MV-4-11 (cell line): ENCODE measurements at places on chromosomes 5 and 9.

DNA sequence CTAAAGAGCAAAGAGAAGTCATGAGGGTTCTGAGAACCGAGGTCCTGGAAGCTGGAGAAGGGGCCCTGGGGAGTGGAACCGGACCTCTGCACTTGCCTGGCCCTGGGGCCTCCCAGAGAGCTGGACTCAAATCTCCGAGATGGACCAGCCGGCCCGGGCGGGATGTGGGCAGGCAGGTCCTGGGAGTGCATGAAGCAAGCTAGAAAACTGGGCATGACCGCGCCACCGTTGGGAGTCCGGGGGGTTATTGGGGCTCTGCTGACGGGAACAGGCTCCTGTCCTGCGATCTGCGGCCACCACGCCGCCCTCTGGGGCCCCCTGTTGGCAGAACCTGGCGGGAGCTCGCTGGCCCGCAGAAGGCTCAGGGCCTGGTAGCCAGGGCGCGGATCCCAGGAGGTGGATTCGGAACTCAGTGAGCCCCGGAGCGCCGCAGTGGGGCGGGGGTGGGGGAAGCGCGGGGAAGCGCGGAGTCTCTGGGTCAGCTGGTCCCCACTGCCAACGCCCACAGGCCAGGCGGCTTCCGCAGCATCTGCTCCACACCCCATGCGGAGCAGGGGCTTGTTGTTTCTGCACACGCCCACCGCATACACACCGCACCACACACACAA lies 150.6 kb downstream of the ERCC6L2 start:
- no peak for DNase-seq

GRCh38 chr9:847505-847904 lies 6.0 kb downstream of the DMRT1 start:
- no peak for DNase-seq

GRCh38 chr5:125372694-125373631 lies 626.5 kb upstream of the ZNF608 start:
- DNase-seq: no peak

GRCh38 chr9:20783057-20784038 lies 99.3 kb downstream of the FOCAD start:
- no peak for DNase-seq

DNA sequence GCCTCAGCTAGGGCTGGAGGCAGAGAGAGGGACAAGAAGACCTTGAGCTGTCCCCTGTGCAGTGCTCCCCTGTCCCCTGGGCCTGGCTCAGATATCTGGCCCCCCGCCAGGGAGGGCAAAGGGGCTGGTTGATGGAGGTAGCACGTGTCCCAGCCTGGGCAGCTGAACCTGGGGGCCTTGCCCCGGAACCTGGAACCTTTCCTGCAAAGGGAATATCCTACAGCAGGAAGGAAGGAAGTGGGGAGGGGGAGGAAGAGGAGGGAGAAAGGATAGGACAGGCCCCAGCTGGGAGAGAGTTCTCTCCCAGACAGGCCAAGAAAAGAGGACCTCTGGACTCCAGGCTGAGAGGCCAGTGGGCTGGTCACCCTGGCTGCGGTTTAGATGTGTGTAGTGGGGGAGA lies 27.6 kb upstream of the PSD2 start:
- no peak for DNase-seq

DNA sequence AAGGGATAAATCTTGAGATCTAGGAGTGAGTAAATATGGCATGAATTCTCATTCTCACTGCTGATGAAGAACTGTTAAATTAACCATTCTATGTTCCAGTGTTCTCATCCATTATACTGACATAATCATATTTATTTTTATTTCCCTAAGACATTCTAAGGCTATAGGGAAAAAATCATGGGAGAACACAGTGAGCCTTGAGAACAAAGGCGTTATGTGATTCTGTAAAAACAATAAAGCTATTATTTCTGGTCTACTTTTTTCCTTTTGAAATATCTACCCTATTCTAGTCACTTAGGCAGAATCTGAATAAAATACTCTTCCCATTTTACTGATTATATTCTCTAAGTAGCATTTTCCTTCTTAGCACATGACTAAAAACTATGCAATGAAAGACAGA lies 155.7 kb upstream of the ADAMTS16 start:
- no peak for DNase-seq

DNA sequence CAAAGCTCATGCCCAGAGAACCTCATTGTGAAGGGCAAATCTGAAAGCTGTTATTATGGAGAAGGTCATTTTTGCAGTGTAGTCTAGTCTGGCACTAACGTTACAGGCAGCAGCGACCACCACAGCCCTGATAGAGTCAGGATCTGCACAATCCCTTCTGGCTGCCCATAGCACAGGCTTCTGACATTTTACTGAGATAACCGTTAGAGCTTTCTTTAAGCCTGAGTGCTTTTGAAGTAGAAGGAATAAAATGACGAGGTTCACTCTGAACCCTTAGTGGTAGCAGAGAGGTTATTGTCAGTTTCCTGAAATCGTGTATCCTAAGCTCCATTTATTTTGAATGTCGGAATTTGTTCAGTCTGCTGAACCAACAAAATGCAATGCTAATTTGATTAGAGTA lies 505.1 kb downstream of the CDH12 start:
- no peak for DNase-seq

DNA sequence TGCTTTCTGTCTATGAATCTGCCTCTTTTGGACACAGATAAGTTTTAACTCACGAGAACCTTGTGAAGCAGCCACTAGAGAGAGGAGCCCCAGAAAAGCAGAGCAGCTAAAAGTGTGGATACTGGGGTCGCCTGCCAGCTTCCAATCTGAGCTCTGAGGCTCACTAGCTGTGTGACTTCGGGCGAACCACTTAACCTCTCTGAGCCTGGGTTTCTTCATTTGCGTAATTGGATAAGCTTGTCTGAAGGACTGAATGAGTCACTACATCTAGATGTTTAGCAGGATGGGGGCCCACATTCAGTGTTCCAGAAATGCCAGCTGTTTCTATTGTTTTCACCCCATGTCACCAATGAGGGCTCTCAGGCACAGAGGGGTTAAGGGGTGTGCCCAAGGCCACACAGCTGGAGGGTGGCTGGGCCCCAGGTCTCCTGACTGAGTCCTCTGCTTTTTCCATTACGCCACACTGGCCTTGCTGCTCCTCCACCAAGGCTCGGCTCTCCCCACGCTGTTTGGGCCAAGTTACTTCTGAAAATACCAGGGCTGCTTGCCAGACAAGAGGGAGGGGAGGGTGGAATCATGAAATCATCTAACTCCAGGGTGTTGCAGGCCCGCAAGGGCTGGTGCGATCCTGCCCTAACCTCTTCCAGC lies 36.2 kb downstream of the SH3PXD2B start:
- peak; percentile 59 for DNase-seq

DNA sequence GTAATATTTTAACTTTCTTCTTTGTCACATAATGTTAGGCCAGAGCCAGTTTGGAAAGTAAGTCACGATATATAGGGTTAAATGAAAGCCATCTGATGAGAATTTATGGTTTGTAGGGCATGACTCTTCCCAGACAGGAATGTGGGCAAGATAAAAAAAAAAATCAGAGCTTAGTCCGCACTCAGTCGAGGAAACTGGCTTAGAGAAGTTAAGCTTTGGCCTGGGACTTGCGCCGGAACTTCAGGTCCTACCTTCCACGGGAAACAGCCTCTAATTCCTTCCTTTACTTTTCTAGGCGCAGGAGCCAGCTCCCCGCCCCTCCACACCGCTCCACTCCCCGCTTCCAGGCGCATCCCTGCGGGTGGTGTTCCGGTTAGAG lies 475 bp downstream of the DDX31 start:
- no peak for DNase-seq
